ENCODE measurements at places on chromosomes 3 and 15. TPM values are rescaled to one million over a fixed set of nuclear protein-coding genes. Genes with fewer than 3 reads are reported as not detected.

The IL17RC gene
- 22.2 TPM for total RNA-seq

The RPSA gene
- 877 TPM for total RNA-seq

The NUDT16 gene
- 14.0 TPM for total RNA-seq

The CEP70 gene
- 8.8 TPM for total RNA-seq

The SST gene
- not detected for total RNA-seq

The TPRG1 gene
- total RNA-seq, result 0.52 TPM

The SAXO2 gene
- total RNA-seq, result 0.30 TPM

The PPCDC gene
- total RNA-seq, result 7.4 TPM

The PROS1 gene
- total RNA-seq, result 72.8 TPM

The SPTBN5 gene
- total RNA-seq, result 0.20 TPM

The GOLGA8H gene
- 0.30 TPM for total RNA-seq

The TRH gene
- total RNA-seq, result 0.20 TPM

The IL20RB gene
- total RNA-seq, result 0.98 TPM

The WNT5A gene
- 80.7 TPM for total RNA-seq

The TLR9 gene
- 0.23 TPM for total RNA-seq

The PGBD4 gene
- 3.9 TPM for total RNA-seq

The CEP152 gene
- 5.0 TPM for total RNA-seq

The MESP1 gene
- 0.26 TPM for total RNA-seq

The KCNMB3 gene
- 0.76 TPM for total RNA-seq

The SKOR1 gene
- 0.17 TPM for total RNA-seq

The LRRN1 gene
- 0.30 TPM for total RNA-seq

The VGLL3 gene
- total RNA-seq, result 93.0 TPM

The CCR9 gene
- not detected for total RNA-seq

The AP3B2 gene
- 0.39 TPM for total RNA-seq

The TNFSF10 gene
- 1.1 TPM for total RNA-seq

The GOLGA8J gene
- not detected for total RNA-seq

The P3H2 gene
- 23.8 TPM for total RNA-seq

The SMCO1 gene
- total RNA-seq, result not detected

The RHOV gene
- 0.07 TPM for total RNA-seq

The FILIP1L gene
- 23.8 TPM for total RNA-seq

The CPB1 gene
- not detected for total RNA-seq

The KNL1 gene
- 2.0 TPM for total RNA-seq

The LRRC34 gene
- total RNA-seq, result 1.8 TPM

The CELSR3 gene
- 0.91 TPM for total RNA-seq

The OSTN gene
- total RNA-seq, result 4.5 TPM

The ATP13A5 gene
- total RNA-seq, result not detected

The CD80 gene
- total RNA-seq, result not detected

The FBXO40 gene
- not detected for total RNA-seq

The THRB gene
- total RNA-seq, result 0.83 TPM

The TMEM45A gene
- total RNA-seq, result 160 TPM

The TEX9 gene
- 5.7 TPM for total RNA-seq

The PLSCR5 gene
- total RNA-seq, result not detected

The LMAN1L gene
- total RNA-seq, result not detected

The STRIT1 gene
- total RNA-seq, result not detected

The NPAP1 gene
- not detected for total RNA-seq

The GOLGA6D gene
- total RNA-seq, result not detected

The TTC14 gene
- 38.9 TPM for total RNA-seq

The RAB7A gene
- total RNA-seq, result 53.6 TPM

The CXCR6 gene
- total RNA-seq, result not detected

The DNAH1 gene
- total RNA-seq, result 5.5 TPM

The UBAP1L gene
- total RNA-seq, result 2.2 TPM

The ZNF660 gene
- 2.2 TPM for total RNA-seq

The NEK10 gene
- total RNA-seq, result 16.2 TPM

The EFL1 gene
- 30.2 TPM for total RNA-seq

The CKMT1A gene
- total RNA-seq, result not detected

The ARHGAP11A gene
- total RNA-seq, result 12.3 TPM

The FANCD2OS gene
- not detected for total RNA-seq

All from smooth muscle cell of the pulmonary artery (primary cell).